ENCODE measurements at places on chromosomes 7 and 10.

GRCh38 chr10:31604646-31605170, 285.7 kb downstream of the ZEB1 start:
- DNase-seq: no peak

DNA sequence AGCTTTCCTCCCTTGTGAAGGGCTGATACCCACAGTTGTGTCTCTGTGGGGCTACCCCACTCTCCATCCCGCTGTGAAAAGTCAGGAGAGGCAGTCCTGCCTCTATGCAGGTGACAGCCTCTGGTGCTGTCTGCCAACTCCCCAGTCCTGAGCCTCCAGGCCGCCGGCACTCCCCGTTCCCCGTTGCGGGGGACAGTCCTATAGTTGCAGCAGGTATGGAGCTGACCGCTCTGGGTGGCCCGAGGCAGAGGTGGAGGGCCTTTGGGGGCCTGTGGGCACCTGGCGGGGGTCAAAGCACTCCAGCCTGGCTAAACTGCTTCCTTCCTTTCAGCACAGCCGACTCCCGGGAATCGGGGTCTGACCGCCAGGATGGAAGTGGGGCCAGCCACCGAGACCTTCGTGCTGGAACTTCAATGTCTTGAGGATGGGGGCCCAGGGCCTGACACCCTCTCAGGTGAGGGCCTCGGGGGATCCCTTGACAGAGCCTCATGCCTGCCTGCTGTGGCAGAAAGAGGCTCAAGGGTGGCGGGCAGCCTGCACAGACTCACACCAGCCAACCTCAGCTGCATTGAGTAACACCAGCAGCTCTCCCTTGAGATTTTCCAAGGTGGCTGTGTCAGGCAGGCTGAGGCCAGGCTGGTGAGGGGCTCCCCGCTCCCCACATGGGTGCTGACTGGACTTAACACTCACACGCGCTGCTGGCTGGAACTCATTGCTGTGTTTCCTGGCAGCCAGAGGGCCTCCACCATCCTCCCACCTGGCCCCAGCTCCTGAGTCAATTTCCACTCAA, 1.6 kb downstream of the ZNF853 start:
- DNase-seq: no peak

GRCh38 chr10:71424496-71425194, 27.9 kb downstream of the CDH23 start:
- no peak for DNase-seq

- no peak for DNase-seq
These were observed 101.2 kb downstream of the KIAA1217 start for GRCh38 chr10:24310104-24310503.

DNA sequence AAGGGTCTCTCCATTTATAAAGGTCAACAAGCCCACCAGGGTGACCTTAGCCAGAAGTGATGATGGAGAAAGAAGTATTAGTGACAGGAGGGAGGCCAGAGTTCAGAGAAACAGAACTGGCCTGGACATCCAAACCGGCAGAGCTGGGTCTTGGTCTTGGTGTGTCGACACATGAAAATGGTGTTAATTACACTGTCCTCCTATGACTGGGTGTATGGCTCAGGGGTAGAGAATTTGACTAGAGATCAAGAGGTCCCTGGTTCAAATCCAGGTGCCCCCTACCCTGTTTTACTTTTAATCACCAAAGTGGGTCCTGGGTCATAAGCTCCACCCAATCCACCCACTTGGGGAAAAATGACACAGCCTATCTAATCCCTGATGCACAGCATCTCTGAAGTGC, 110.6 kb upstream of the ZNF746 start:
- no peak for DNase-seq

GRCh38 chr10:5937016-5937415, 40.3 kb downstream of the IL15RA start:
- DNase-seq: no peak

DNA sequence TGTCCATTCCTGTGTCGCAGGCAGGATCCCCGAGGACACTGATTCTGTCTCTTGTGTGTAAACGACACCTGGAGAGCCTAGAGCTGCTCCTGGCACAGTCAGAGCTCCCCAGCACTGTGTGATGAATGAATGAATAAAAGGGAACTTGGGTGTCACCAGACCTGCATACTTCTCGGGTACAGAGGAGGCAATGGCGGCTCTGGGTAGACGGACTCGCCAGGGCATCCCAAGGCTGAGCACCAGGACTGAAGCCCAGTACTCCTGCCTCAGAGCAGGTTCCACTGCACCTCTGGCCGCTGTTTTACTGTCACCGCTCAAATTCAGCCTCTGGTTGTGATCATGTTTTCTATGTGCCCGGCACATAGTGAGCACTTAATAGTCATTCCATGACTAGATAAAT, 255.8 kb downstream of the GLRX3 start:
- no peak for DNase-seq

- no peak for DNase-seq
These were observed 30.7 kb downstream of the CNNM2 start for GRCh38 chr10:102948786-102949185.

- no peak for DNase-seq
These were observed 176.0 kb upstream of the AKR1E2 start for GRCh38 chr10:4649886-4650508.

DNA sequence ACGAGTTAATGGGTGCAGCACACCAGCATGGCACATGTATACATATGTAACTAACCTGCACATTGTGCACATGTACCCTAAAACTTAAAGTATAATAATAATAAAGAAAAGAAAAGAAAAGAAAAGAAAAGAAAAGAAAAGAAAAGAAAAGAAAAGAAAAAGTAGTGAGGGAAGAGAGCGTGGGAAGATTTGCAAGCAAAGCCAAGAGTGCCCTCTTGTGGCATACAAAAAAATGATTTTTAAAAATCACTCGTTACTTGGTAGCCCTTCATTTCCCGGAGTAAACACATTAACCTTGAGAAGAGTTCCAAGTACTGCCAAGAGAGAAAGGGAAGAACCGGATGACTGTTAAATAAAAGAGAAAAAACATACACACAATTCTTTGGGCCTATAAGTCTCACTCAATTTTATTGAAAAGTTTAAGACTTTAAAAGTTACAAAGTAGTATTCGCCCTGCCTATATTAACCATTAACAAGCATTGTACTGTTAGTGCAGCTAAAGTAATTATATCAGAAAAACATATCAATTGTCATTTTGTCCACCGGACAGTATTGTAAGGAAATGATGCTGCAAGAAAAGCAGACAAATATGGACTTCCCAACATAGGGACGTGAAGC, 6.2 kb upstream of the CH25H start:
- DNase-seq: peak; percentile 77

DNA sequence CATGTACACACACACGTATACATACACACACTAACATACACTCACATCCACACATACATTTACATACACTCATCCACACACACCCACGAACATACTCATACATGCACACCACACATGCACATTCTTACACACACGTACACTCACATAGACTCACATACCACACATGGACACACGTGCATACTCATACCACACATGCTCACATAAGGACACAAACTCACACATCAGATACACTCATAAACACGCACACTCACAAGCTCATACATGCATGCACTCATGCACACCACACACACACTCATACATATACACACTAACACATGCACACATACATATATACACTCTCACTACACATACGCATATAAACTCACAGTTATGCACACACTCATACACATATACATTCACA, 1.2 kb upstream of the CALN1 start:
- no peak for DNase-seq

DNA sequence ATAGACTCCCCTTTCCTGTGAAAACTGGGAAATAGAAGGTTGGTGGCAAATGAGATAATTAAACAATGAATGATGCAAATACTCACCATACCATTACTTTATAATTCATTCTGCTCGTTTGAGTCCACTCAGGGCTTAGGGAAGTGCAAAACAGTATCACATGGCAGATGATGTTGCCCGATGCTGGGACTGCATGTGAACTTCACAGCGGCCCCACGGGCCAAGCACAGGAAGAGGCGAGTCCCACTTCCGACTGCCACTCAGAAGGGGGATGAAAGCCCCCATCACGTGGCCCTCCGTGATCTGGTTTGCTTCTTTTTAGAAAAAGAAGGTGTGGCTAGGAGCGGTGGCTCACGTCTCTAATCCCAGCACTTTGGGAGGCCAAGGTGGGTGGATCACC, 71.5 kb downstream of the PRPF18 start:
- DNase-seq: no peak

- no peak for DNase-seq
These were observed 8.2 kb upstream of the GET4 start for GRCh38 chr7:868189-868486.

DNA sequence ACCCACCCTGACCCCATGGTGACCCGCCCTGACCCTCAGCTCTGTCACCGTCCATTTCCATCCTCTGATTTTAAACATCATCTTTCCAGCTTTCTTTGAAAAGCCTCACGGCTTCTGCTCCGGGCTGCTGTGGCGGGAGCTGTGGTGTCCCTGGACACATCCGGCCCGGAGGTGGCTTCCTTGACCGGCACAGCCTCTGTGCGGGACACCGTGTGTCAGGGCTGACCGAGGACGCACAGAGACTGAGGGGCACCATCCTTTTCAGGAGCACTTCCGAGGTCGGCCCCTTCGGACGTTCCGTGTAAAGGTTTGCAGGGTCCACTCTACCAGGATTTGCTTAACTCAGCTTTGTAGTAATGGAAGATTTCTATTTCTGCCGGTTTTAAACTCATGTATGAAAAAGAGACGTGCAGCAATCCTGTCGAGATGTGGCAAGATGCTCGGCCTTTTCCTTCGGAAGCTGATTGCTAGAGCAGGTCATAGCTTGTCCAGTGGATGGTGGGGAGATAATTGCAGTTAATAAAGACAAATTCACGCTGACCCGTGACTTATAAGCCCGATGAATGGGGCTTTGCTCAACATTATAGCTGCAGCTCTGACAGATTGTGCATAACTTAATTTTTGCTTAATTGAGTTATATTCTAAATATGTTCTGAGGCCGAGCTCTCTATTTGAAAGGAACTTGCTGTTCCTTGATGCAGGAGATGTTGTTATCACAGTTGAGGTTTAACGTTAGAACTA, 54.4 kb upstream of the CFAP46 start:
- no peak for DNase-seq

GRCh38 chr7:1492640-1493039, 11.5 kb downstream of the INTS1 start:
- DNase-seq: no peak

DNA sequence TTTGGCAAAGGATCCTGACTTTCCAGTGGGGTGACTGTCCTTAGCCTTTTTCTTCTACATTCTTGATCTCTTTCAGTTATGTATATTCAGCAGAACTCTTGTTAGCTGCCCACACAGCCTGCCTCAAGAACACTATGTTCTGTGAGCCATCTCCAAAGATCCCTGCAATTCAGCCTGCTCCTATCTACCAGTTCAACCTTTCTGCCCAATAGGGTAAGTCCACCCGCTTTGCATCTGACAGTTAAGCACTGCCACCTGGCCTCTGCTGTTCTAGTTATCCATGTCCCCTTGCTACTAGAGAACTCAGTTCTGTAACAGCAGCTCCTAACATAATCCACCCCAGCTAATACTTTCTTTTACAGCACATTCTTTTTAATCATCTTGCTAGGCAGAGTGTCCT, 13.5 kb downstream of the OR9A2 start:
- no peak for DNase-seq

GRCh38 chr10:21314906-21315644, 210.4 kb downstream of the SKIDA1 start:
- DNase-seq: no peak

DNA sequence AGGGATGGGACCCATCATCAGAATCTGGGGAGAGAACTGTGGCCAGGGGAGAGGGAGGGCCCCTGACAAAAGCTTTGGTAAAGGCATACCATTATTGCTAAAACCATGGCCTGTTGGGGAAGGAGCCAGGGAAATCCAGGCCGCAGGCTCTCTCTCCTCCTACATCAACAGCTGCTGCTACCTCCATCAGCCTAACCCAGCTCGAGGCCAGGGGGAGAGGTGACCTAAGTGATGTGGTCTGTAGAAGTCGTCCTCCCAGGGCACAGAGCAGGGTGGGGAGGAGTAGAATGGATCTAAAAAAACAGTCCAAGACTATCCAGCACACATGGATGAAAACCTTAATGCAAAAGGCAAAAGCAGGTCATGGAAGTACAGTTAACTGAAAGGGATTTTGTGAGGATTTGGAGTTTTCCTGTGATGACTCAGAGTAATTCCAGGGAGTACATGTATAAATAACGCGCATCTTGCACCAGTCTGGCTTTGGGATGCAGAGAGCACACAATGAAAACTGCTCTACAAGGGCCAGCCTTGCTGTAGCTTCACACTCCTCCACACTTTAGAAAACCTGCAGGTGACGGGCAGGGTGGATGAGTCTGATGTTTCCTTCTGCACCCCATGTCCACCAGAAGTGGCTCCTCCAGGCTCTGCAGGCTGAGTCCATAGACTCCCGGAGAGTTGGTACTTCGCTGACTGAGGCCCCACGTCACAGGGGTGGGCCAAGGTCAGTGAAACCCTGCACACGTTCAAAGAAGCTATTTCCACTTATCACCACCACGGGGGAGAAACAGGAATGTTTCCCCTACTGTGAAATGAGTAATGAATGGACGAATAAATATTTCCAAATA, 38.5 kb upstream of the MSMB start:
- DNase-seq: no peak

- DNase-seq: peak; percentile 11
These were observed 106.0 kb downstream of the GRID1 start for GRCh38 chr10:86260564-86260963.

- DNase-seq: peak; percentile 25
These were observed 144.1 kb downstream of the NRP1 start for GRCh38 chr10:33190406-33190805.

- no peak for DNase-seq
These were observed 73.1 kb downstream of the MKLN1 start for GRCh38 chr7:131400681-131401176.

DNA sequence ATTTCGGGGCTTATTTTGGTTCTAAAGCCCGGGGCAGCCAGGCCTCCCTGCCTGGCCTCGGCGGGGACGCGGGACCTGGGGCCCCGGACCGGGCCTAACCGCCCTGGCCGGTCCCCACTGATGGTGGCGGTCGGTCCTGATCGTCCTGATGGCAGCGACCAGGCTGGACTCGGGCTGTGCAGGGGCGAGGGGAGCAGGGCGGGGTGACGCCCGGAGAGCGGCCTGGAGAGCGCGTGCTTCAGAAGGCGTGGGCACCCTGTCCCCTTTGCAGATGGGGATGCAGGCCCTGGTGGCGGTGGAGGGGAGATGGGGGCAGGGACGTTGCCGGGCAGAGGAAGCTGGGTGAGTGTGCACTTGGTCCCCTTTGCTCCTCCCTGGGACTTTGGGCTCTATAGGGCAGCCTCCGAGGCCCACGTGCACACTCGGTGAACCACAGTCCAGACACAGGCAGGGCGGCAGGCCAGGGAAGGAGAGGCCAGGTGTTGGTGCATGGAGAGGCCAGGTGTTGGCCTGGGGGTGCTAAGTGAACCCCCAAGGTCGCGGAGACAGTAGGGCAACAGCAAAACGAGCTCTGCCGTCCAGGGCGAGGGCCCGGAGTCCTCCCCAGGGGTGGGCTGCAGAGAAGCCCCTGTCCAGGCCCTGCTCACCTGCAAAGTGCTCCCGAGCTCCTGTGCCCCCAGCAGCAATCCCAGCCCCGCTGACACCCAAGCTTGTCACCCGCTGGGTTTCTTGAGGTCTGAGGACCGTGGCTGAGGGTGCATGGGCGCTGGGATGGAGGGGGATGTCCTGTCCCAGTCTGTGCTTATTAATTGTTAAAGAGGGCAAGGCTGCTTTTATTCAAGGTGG, 42.4 kb upstream of the FAM20C start:
- DNase-seq: no peak

GRCh38 chr7:130875265-130875741, 141.3 kb upstream of the KLF14 start:
- no peak for DNase-seq

GRCh38 chr7:468681-469562, 50.7 kb downstream of the PDGFA start:
- peak; percentile 53 for DNase-seq

GRCh38 chr10:83075016-83075814, 1064.1 kb upstream of the GHITM start:
- DNase-seq: peak; percentile 53

All from brain (organoid and tissue), 16 donors.